ENCODE measurements at places on chromosomes 11 and 22.

DNA sequence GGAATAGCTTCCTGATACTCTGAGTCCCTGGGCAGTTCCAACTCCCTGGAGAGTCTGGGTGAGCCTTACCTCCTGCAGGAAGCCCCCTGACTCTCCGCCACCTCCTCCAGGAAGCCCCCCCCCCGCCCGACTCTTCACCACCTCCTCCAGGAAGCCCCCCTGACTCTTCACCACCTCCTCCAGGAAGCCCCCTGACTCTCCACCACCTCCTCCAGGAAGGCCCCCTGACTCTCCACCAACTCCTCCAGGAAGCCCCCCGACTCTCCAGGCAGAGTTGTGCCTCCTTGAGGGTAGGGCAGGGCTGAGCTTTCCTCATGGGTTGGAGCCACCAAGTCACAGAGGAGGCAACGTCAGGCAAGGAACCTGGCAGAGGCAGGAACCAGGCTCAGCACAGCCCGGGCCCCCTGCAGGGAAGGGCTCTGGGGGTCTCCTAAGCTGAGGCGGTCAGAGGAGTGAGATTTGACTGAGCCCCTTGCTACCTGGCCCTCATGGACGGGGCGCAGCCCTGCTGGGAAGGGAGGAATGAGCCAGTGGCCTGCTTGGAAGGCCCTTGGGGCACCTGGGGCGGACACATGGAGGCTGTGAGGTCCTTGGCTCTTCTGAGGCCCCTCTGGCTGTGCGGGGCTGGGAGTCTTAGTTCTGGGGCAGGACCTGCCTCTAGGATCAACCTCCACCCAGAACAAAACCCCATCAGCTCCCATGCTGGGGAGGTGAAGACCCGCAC is 18.1 kb downstream of the MRGPRG start:
- no peak for DNase-seq

GRCh38 chr11:58192229-58192628 is 3.4 kb downstream of the OR9Q2 start:
- no peak for DNase-seq

DNA sequence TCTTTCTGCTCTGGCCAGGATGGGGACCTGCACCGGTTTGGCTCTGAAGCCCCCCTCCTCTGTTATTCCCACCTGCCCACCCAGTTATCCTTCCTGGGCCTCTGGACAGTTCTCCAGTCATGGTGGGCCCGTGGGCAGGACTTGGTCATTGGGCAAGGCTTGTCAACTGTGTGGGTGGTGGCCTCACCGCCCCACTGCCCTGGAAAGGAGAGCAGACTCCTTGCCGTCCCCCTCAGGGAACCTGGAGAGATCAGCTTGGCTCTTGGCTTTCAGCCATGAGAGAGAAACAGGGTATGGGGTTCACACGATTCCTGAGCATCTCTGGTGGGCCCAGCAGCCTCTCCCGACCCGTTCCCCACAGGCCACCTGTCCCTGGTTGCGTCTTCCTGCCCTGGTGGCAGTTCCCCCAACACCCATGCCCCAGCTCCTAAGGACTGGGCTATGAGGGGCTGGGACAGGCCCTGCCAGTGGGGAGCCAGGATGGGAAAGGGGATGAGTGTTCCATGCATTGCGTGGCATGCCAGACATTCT is 92.3 kb downstream of the MORC2 start:
- DNase-seq: no peak

- no peak for DNase-seq
These were observed 7.2 kb downstream of the DKK3 start for GRCh38 chr11:12001186-12001585.

DNA sequence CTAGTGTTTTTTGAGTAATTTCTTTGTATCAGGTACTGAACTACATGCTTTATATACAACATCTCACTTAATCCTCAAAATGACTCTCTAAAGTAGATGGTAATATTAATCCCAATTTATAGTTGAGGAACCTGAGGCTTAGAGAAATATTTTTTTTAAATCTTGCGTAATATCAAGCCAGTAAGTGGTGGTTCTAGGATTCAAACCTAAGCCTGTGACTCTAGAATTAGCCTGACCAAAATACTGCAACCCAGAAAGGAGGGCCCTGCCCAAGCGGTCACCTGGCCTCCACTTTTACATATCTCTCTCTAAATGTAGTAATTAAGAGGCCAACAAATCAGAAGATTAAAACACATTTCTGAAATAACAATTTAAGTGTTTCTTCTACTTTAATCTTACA is 28.6 kb downstream of the SLC36A4 start:
- DNase-seq: no peak

DNA sequence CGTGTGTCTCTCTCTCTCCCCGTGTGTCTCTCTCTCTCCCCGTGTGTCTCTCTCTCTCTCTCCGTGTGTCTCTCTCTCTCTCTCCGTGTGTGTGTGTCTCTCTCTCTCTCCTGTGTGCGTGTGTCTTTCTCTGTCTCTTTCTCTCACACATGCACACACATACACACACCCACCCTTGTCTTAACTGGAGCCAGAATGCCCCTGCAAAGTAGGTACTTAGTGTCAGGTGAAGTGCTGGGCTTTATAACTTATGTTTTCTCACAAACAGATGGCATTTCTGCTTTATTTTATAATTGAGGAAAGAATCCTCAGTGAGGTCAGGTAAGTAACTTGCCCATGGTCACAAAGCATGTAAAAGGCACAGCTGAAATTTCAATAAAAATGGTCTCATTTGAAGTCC is 106.0 kb downstream of the CSNK2A3 start:
- no peak for DNase-seq

DNA sequence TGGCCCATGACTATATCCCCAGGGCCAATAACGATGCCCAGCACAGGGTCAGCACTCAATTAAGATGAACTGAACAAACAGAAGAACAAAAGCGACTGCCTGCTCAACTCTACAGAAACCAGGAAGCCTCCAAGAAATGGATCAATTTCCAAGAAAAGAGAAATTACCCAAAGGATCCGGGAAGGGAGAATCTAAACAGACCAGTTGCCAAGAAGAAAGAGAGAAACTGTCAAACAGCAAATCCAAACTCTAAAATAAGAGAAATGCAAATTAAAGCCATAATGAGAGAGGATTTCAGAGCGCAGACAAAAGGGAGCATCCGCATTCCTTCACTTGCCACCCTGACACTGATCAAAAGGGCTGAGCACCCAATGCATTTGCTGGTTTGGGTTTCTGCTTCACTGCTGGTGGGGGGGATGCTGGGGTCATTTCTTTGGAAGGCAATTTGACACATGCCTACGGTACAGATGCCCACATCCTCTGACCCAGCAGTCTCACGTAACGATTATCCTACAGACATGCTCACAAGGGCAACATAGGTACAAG is 37.7 kb upstream of the RFPL3 start:
- no peak for DNase-seq

- DNase-seq: no peak
These were observed 8.9 kb upstream of the SEPTIN5 start for GRCh38 chr22:19705181-19705934.

GRCh38 chr11:129738242-129738641 is 77.4 kb upstream of the TMEM45B start:
- no peak for DNase-seq

- DNase-seq: no peak
These were observed 48.8 kb downstream of the MN1 start for GRCh38 chr22:27752771-27753170.

DNA sequence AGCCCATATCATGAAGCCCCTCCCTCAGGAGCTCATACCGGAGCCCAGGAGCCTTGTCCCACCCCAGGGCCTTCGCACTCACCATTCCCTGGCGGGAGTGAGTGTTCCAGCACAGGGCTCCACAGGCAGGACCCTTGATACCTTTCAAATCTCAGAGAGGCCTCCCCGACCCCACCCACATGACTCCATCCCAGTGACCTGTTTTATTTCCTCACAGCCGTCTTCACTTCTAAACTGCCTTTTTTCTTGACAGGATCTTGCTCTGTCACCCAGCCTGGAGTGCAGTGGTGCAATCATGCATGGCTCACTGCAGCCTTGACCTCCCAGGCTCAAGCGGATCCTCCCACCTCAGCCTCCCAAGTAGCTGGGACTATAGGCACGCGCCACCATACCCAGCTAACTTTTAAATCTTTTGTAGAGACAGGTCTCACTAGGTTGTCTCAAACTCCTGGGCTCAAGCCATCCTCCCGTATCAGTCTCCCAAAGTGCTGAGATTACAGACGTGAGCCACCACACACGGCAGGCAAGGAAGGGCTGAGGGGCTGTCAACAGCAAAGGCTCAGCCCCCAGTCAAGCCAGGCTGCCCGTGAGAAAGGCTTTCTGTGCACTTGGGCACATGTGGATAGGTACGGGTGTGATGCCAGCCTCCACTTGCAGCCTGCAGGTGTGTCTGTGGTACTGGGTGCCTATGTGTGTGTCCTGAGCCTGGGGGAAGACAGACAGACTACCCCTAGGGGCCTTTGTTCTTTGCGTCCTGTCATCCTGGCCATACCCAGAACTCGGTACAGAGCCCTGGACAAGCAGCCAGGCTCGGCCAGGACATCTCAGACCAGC is 9.3 kb downstream of the RPL3 start:
- no peak for DNase-seq

DNA sequence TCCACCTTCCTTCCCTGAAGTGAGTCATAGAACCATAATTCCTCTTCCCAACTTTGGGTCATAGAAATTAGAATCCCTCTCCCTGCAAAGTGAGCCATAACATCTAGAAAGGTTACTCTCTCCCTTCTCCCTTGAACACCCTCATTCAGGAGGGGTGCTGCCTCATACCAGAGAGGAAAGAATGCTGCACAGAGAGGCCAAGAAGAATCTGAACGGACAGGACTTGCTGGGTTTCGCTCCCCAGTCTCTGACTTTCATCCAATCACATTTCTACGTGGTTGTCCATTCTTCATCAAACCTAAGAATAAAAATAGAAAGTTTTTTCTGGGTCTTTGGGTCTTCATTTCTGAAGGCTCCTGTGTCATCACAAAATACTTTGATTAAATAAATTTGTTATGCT is 31.0 kb upstream of the BIRC3 start:
- no peak for DNase-seq

GRCh38 chr11:118001494-118001971 is 15.3 kb downstream of the IL10RA start:
- no peak for DNase-seq

DNA sequence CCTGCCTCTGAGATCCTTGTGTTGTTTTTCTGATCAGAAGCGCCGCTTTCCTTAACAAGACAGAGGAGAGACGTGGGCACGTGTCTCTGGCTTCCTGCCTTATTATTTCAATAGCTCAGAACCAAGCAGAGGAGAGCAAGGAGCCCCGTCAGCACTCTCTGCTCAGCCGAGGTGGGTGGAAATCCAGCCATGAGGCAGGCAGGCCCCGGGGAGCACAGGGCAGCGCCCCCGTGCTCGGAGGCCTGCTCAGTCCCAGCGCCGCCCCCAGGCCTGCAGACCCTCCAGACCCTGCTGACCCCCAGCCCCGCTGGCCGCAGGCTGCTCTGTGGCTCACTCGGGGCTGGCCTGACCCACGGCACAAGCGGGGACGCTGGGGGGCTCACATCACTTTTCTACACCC is 162.8 kb downstream of the BRD1 start:
- DNase-seq: no peak

DNA sequence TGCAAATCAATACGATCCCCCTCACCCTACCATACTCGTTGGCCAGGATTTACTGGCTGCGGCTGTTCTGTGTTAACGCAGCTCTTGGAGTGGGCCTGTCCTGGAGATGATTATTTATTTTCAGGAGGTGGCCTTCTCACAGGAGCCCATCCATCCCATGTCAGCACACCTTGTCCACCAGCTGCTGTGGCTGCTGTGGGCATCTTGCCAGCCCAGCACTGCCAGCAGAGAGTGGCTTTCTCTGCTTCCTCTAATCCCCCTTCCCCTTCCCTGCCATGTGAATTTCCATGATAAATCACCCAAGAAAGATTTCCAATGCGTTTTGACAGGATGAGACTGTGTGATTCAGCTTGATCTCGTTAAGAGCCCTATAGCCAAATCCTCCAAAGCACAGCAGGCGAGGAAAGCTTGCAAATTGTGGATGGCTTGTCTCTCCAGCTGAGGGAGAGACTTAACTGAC is 309.1 kb upstream of the C11orf87 start:
- DNase-seq: no peak

GRCh38 chr11:45884596-45885185 is 760 bp upstream of the MAPK8IP1 start:
- DNase-seq: no peak

GRCh38 chr11:89583580-89583979 is 92.4 kb upstream of the NOX4 start:
- no peak for DNase-seq

- DNase-seq: no peak
These were observed 4.7 kb upstream of the SHISA8 start for GRCh38 chr22:41919357-41920224.

DNA sequence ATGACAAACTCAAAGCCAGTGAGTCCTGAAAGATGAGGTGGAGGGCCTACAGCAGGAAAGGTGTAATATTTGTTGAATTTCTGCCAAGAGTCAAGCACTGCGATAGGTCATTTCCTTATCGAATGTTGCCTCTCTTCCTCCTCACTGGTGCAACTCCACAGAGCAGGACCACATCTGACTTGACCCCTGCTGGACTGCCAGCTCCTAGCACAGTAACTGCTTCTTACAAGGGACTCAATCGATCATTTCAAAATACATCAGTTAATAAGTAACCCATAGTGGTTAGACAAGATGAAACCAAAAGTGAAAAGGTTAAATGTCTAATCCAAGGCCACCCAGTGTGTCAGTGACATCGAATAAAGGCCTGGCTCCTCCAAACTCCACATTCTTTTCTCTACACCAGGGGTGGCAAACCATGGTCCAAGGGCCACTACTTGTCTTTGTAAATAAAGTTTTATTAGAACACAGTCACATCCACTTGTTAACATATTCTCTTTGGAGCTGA is 98.5 kb upstream of the CSNK2A3 start:
- DNase-seq: no peak

DNA sequence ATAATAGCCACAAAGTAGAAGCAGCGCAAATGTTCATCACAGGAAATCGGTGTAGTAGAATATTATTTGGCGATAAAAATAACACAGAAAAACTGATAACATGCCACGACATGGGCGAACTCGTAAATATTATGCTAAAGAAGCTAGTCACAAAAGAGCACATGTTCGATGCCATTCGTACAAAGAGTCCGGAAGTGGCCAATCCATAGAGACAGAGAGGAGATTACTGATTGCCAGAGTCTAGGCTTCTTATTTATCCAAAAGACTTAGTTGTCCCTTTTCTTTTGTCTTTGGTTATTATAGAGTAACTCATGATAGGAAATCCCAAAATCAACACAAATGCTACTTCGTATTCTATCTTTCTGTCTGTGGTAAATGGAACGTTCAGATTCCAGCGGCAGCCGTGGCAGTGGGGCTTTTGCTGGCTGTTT is 56.5 kb downstream of the MED15 start:
- DNase-seq: no peak

- DNase-seq: peak; percentile 48
These were observed 49.0 kb downstream of the OR4D9 start for GRCh38 chr11:59560290-59560701.

- no peak for DNase-seq
These were observed 90.8 kb downstream of the TECTA start for GRCh38 chr11:121191818-121192217.
